ENCODE measurements at places on chromosomes 13 and 19.

GRCh38 chr13:111259058-111259457 is 61.4 kb upstream of the TEX29 start:
- DNase-seq: no peak

GRCh38 chr19:31961667-31962066 is 383.7 kb upstream of the ZNF507 start:
- no peak for DNase-seq

- no peak for DNase-seq
These were observed 56.3 kb downstream of the TNFSF13B start for GRCh38 chr13:108325863-108326262.

GRCh38 chr13:101325423-101325822 is 90.9 kb downstream of the NALCN start:
- peak; percentile 37 for DNase-seq

DNA sequence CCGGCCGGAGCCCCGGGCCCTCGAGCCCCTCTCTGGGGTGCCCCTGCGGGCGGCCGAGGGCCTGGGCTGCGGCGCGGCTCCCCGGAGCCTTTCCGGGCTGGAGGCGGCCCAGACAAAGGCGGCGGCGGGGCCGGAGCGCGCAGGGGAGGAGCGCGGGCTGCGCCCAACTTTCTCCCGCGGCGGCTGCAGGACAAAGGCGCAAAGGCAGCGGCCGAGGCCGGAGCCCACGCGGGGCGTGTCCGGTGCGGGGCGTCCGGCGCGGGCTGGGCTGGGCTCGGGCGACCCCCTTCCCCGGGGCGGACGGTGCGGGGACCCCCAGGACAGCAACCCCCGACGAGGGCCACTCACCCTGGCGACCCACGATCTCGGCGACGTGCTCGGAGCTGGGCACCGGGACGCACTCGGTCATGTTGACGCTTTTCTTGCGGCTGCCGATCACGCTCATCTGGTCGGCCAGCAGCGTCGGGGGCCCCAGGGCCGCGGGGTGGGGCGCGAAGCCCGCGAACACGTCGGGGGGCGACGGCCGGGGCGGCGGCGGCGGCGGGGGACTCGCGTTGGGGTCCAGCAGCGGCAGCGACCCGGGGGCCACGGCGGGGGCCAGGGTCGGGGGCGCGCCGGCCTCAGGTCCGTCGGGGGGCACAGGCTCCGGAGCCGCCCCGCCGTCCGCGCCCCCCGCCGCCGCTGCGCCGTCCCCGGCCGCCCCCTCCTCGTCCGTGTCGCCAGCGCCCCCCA is 843 bp downstream of the MEX3D start:
- no peak for DNase-seq

GRCh38 chr19:16229322-16229641 is 31.6 kb downstream of the AP1M1 start:
- no peak for DNase-seq

GRCh38 chr13:112785483-112785856 is 95.6 kb downstream of the ATP11A start:
- no peak for DNase-seq

- no peak for DNase-seq
These were observed 1.5 kb upstream of the ZSCAN4 start for GRCh38 chr19:57667228-57667627.

- no peak for DNase-seq
These were observed 497.0 kb downstream of the FOXO1 start for GRCh38 chr13:40169476-40169875.

GRCh38 chr19:42091742-42092141 is 15.8 kb downstream of the ZNF574 start:
- no peak for DNase-seq

- no peak for DNase-seq
These were observed 24.5 kb upstream of the ZNF816 start for GRCh38 chr19:52987221-52987620.
